ENCODE measurements at places on chromosomes 5 and 9.

GRCh38 chr5:7578071-7578470 lies 182.1 kb downstream of the ADCY2 start:
- no peak for DNase-seq

DNA sequence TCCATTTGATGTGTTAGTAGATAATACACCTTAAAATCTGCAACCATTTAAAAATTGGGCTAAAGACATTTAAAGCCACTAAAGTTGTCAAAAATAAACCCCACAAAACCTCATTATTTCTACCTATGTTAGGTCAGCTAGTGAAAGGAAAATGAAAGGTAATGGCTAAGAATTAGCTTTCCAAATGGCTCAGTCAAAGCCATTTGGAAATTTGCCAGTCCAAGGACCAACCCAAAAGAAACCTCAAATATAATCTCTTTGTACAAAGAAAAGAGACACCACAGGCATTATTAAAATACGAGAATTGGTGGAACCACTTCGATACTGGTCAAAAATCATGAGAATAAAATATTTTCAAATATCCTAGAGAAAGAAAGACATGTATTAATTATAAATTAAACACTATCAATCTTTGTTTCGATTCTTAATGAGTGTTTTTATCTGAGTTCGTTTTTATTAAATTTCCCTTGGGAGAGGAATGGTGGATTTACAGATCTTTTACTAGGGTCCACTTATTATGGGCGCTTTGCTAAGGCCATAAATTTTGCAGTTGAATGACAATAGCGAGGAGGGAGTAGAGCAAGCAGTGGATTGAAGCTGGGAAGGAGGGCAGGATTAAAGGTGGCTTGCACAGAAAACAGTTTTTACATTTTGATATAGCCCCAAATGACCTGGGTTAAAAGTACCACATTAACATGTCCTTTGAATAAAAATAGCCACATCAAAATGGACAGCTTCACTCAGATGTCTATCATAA lies 116.8 kb upstream of the SHB start:
- no peak for DNase-seq

DNA sequence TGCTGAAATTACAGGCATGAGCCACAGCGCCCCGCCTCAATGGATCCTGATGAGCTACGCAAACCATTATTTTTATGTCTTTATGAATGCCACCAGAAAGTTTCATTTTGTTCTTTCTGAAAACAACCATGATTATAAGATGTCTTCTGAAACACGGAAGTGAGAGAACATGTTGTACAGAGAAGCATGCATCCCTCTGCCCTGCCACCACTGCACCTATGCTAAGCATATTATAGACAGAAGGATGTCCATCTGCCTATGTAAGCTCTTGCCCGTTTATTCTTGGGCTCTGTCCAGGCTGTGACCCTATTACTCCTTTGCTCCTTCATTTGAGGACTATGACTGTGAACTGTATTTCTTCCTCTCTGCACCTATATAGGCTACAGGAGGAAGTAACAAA lies 74.3 kb downstream of the GRAMD2B start:
- DNase-seq, result no peak

DNA sequence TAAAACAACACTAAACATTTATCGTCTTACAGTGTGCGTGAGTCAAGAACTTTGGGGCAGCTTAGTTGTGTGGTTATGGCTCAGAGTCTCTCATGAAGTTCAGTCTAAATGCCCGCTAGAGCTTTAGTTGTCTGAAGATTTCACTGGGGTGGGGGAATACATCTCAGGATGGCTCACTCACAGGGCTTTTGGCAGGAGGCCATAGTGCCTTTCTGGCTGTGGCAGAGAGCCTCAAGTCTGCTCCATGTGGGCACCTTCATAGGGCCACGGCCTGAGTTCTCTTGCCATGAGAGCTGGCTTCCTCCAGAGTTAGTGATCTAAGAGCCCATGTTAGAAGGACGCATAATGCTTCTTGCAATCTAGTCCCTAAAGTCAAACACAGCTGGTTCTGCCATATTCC lies 258.8 kb upstream of the NUDT12 start:
- DNase-seq, result no peak

DNA sequence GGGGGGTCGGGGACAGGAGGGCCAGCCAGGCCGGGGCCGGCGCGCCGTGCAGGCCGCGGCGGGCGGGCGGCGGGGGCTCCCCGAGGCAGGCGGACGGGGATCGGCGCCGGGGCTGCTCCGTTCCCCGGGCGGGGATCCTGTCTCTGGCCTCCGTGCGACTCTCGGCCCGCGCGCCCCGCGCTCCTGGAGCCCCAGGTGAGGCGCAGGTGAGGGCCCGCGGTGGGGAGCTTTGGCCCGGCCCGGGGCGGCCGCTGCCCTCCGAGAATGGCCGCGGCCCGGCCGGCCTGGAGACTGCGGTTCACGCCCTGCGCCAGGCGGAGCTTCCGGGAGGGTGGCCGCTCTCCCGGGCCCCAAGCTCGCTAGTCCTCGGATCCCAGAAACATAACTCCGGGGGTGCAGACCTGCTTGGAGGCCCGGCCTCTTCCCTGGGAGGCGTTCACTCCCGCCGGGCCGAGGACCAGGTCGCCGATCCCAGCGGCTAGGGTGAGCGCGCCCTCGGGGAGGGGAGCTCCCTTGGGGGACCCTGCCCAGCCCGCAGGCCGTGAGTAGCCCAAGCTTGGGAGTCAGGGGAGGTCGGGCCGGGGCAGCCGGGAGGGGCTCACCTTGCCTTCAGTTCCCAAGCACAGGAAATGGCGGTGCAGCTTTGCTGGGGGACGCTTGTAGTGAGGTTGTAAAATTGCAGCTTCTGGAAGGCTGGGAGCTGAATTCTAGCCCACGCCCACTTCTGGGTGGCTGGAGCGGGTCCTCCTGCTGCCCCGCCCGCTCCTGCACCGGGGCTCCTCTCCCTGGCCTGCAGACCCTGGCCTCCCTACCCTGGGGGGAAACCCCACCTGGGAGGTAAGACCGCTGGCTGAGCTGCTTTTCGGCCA lies 723 bp downstream of the PPP1R26 start:
- peak; percentile 45 for DNase-seq

GRCh38 chr9:128091144-128091543 lies 23.1 kb downstream of the SLC25A25 start:
- DNase-seq, result no peak

DNA sequence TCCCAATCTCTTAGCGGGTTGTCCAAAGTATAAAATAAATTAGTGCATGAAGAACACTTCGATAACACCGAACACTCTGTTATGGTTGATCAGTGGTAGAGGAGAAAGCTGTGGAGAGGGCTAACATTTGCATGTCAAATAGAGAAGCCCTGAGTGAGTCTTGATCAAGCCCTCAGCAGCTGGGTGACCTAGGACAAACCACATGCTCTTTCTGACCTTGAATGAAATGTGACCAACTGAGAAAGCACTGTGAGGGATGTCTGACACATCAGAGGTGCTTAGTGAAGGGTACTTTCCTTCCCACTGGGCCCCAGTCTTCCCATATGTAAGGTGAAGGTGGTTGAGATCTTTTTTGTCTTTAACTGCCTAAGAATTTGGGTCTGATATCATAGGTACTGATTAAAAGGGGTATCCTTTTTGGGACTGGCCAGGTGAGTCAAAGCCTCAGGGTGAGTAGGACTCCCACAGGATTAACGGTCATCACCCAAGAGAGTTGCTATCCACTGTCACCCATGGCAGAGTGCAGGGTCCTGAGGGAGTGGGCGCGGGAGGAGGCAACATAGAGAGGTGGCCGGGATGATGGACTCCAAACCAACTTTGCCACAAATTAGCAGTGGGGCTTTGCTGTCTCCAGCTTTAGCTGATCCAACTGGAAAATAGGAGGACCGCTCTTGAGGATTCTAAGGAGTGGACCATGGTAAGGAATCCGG lies 53.5 kb downstream of the KIF4B start:
- DNase-seq, result no peak

- DNase-seq, result no peak
These were observed 42.2 kb upstream of the CEP72 start for GRCh38 chr5:569868-570361.

DNA sequence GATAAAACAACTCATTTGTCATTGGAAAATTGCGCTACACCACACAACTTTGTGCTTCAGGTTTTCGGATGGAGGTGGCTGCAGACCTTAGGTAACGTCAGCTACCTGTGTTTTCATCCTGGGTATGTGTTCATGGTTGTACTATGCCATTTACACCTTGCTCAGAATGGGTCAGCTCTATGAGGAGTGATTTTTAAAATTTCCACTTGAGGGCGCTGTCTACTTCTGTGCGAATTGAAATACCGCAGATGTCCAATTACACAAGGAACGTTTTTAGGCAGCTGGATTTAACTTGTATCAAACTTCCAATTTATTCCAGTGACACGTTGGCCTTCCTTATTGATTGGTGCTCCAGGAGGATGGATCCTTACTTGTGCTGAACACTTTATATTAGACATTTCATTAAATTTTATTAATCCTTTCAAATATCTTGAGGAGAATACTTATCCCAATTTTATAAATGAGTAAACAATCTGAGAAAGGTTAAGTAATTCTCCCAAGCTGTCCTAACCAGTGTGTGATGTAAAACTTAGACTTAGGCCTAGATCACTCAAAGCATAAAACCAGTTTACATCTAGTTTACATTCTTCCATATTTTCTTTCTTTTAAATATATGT lies 23.4 kb downstream of the DMRTA1 start:
- peak; percentile 79 for DNase-seq

GRCh38 chr5:158812408-158812807 lies 287.3 kb downstream of the EBF1 start:
- DNase-seq, result no peak

DNA sequence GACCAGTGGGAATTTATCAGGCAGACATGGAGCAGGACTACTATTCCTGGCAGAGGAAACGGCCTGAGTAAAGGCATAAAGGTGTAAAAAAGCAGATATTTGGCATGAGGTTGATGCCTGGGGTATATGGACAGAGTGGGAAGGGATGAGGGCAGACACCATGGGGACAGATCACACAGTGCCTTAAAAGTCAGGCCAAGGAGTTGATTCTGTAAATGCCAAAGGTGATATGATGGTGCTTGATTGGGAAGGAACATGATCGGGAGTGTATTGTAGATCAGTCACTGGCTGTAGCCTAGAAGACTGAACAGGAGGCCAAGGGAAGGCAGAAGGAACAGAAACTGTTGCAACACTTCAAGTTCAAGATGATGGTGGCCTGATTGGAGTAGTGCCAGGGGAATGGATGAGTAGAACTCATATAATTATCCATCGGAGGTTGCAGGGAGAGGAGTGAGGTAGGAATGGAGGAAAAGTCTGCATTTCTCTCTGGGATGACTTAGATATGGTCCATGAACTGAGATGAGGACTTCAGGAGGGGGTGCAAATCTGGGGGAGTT lies 594.3 kb upstream of the KLF4 start:
- DNase-seq, result no peak
